ENCODE measurements at places on chromosomes 7 and 10. TPM values are rescaled to one million over a fixed set of nuclear protein-coding genes. Genes with fewer than 3 reads are reported as not detected.
A peak's percentile ranks its signal among the peaks of the same experiment; 100 is the strongest.

GRCh38 chr7:50646069-50646468, 80.9 kb upstream of the DDC start:
- DNase-seq: no peak

- DNase-seq: no peak
These were observed 39.0 kb downstream of the TAF3 start for GRCh38 chr10:7857262-7857661.

- peak; percentile 86 for DNase-seq
These were observed 6.2 kb upstream of the AHCYL2 start for GRCh38 chr7:129218514-129219062.

DNA sequence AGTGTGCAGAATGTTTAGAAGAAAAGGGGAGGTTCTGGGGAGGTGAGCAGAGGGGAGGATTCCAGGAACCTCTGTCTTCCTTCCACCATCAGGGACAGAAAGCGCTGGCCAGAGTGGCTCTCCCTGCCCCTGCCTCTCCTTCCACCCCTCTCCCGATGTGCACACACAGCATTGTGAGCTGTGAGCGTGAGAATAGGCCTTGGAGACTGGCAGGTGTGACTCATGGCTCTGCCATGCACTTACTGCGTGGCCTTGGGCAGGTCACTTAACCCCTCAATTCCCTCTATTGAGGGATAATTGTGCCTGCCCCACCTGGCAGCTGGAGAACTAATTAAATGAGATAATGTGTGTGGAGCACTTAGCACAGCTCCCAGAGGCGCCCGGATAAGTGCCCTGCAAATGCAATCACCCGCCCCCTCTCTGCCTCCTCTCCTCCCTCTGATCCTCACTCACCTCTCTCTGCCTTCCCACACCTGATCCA, 115.4 kb downstream of the ZMIZ1 start:
- no peak for DNase-seq

DNA sequence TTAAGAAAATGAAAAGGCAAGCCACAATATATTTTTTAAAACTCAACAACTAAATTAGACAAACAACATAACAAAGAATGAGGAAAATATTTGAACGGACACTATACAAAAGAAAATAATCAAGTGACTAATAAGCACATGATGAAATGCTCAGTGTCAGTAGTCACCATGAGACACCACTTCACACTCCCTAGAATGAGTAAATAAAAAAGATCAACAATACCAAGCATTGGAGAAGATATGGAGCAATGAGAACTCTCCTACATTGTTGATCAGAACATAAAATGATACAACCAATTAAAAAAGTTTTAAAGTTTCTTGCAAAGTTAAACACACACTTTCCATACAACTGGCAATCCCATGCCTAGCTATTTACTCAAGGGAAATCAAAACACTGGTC, 222.2 kb downstream of the C7orf25 start:
- DNase-seq: no peak

GRCh38 chr10:99788598-99789256, 6.3 kb downstream of the ABCC2 start:
- DNase-seq: no peak

GRCh38 chr10:12534824-12535223, 185.5 kb downstream of the CAMK1D start:
- DNase-seq: no peak

The CADPS2 gene
- polyA plus RNA-seq: 51.3 TPM

The ACTA2 gene
- polyA plus RNA-seq: 158 TPM

The TRIL gene
- polyA plus RNA-seq: 51.3 TPM

The LRWD1 gene
- 17.8 TPM for polyA plus RNA-seq

The LEP gene
- 0.53 TPM for polyA plus RNA-seq

All from left kidney (tissue), 8 donors.